ENCODE measurements at places on chromosomes 2 and 18.

- no peak for DNase-seq
These were observed 308.6 kb downstream of the PIEZO2 start for GRCh38 chr18:10840743-10841142.

DNA sequence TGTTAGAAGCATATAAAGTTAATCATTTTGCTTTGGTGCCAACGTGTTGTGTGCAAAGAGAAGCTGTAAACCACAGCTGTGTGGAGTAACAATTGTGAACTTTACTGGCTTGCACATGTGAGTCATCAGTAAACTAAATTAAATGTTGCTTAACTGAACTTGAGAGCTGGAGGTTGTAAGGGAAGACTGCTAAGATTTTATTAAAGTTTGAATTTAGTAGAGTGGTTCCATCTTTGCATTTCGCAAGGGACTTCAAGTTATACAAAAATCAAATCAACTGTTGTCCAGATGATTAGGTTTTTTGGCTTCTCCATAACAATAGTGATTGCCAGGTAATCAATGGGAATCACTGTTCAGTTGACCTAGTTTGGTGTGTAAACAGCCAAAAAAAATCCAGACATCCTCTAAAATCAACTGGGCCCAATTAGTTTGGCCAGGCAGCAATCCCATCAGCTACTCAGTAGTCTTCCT, 247.4 kb downstream of the MYO3B start:
- no peak for DNase-seq

GRCh38 chr18:54877076-54877475, 48.8 kb downstream of the RAB27B start:
- no peak for DNase-seq

DNA sequence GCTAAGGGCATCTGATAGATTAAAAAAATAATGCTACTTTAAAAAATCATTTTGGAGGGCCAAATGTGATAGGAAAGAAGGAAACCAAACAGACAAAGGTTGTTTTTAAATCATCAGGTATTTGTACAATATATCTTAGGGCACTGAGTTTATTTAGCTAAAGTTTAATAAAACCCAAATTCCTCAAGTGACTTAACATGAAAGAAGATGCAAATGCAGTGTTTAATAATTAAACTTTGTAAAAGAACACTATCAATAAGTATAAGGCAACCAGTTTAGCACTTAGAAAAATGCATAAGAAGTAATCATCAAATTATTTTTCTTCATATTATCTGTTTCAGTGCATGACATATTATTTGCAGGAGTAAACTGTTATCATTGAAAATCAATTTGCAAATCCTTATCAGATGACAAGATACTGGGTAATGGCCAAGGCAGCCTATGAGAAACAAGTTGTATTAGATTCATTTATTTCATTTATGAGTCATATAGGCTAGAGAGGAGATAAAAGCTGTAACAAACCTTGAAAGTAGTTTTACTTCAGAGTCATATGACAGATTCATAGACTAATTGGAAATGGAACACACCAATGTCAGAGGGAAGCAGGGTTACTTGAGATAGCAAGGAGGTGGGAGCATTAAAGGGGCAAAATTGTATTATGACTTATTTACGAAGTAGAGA, 165.5 kb downstream of the GCA start:
- no peak for DNase-seq

DNA sequence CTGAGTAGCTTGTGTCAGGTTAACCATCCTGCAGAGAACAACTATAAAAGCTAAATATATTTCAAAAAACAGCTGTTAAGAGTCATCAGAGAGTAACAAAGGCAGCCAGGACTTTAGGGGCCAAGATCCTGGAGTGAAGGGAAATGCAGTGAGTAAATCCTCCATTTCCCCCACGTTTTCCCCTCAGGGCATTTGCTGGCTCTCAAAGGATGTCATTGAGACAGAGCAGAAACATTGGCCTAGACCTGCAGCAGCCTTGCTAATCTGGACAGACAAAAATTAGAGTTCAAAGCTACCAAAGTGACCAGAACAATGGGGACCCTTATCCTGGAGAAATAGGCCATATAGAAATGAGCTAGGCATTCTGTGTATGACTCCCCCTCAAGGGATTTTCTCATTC, 21.1 kb upstream of the KLHL29 start:
- no peak for DNase-seq

- DNase-seq, result no peak
These were observed 359.4 kb upstream of the DSEL start for GRCh38 chr18:67875944-67876343.

DNA sequence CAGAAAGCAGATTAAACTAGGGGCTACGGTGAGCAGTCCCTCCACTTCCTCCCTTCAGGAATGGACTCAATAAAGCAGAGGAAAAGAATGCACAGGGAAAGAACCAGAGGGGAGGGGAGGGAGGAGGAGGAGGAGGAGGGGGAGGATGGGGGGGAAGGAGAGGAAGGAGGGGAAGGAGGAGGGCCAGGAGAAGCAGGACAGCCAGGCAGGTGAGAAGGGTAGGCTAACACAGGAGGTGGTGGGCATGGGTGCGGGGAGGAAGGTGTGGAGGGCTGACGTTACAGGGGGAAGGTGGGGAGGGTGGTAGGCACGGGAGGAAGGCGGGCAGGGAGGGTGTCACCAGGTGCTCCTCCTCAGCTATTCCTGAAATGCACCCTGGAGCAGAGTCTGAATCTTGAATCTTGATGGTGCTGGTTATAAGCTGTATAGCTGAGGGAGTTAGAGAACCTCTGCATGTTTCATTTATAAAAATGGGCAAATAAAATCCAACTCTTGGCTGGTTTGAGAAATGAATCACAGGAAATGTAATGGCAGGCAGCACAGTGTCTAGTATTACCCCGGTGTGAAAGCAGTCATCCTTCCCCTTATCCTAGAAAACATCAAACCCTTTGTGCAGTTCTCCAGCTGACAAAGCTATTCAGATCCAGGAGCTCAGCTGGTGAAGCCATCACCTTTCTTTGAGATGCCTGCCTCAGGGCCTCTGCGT, 3.4 kb downstream of the TMEM18 start:
- no peak for DNase-seq

DNA sequence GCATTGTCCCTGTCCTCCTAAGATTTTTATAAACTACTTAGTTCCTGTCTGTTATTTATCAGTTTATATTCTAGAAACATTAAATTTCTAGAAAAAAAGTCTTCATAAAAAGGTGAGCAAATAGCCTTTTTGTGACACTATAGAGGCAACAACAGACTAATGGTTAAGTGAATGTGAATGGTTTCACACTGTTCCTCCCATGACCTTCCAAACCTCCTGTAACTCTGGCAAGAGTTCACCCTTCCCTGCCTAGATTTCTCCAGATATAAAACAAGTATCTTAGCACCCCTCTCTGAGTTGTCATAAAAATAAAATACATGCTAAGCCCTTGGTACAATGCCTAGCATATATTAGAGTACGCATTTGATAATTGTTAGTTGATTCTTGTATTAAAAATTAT, 29.2 kb downstream of the COBLL1 start:
- DNase-seq, result no peak

GRCh38 chr2:45692566-45692965, 41.1 kb downstream of the PRKCE start:
- DNase-seq, result no peak

GRCh38 chr2:1617425-1618021, 126.8 kb downstream of the PXDN start:
- DNase-seq, result peak; percentile 27

GRCh38 chr2:134402410-134402809, 148.5 kb downstream of the MGAT5 start:
- DNase-seq, result no peak

- no peak for DNase-seq
These were observed 19.4 kb upstream of the NCOA1 start for GRCh38 chr2:24471662-24472061.

DNA sequence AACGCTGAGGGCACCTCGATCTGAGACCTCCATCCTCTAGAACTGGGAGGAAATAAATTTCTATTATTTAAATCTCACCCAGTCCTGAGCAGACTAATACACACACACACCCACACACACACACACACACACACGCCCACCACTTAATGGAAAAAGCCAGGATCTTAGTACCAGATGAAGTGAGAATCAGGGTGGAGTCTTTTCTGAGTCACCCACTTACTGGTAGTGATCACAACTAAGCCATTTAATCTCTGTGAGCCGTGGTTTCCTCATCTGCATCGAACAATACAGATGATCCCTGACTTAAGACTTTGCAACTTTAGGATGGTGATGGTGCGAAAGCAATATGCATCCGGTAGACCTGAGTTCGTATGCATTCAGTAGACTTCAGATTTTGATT, 18.6 kb downstream of the THNSL2 start:
- DNase-seq, result no peak

DNA sequence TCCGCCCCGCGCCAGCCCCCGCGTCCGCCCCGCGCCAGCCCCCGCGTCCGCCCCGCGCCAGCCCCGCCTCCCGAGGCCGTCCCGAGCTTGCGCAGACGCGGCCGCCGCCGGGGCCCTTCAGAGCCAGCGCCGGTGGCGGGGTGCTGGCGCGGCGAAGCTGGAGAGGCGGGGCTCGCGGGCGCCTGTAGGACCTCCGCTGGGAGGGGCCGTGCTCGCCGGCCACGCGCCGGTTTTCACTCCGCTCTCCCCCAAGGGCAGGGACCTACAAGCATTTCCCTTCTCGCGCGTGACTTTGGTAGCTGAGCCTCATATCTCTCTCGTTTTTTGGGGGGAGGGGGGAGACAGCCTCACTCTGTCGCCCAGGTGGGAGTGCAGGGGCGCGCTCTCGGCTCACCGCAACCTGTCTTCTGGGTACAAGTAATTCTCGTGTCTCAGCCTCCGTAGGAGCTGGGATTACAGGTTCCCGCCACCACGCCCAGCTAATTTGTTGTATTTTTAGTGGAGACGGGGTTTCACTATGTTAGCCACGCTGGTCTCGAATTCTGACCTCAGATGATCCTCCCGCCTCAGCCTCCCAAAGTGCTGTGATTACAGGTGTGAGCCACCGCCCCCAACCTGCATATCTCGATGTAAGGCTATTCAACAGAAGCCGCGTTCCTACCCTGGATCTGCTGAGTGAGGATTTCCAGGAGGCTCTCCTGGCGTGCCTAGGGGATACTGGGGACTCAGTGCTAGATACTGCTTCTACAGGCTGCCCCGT, at the start of gene ZNF514:
TSS of gene ZNF514 (minus strand) at position 159 of the 760 bp plus-strand sequence. CDS start 6,595 bp downstream, outside the sequence.
- peak; percentile 34 for DNase-seq

- no peak for DNase-seq
These were observed 679 bp downstream of the CLK1 start for GRCh38 chr2:200863782-200864175.

DNA sequence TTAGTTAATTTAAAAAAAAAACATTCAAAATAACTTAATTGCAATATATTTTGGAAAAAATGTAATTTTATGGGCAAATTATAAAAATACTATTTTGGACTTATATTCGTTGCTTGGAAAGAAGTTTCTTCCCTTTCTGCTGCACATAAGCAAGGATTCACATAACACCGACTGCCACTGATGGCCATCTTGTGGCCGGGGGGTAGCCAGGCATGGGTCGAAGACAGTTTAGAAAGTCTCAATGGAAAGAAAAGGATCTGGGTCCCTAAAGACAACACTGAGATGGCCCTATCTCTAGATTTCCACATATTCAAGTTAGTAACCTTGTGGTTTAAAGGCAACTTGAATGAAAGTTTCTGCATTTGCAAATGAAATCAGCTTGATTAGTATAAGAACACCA, 318.6 kb downstream of the AKAIN1 start:
- DNase-seq, result no peak

GRCh38 chr2:1784087-1784486, 39.8 kb upstream of the PXDN start:
- no peak for DNase-seq

DNA sequence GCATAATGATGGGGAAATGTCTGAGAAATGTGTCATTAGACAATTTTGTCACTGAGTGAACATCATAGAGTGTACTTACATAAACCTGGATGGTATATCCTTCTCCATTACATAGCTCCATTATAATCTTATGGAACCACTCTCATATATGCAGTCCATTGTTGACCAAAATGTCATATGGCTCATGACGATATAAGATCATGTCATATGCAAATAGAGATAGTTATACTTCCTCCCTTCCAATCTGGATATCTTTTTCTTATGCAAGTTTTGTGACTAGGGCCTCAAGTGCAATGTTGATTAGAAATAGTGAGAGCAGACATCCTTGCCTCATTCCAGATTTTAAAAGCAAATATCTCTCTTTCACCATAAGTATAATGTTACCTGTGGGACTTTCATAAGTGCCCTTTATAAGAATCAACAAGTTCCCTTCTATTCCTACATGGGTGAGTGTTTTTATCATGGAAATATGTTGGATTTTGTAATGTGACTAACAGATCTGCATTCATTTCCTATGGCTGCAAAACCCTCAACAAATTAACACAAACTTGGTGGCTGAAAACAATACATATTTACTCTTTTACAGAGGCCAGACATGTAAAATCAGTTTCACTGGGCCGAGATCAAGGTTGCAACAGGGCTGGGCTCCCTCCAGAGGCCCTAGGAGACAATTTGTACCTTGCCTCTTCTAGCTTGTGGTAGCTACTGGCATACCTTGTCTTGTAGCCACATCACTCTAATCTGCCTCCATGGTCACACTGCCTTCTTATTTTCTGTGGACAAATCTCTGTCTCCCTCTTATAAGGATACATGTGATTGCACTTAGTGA, 21.6 kb upstream of the SULT1C4 start:
- no peak for DNase-seq

DNA sequence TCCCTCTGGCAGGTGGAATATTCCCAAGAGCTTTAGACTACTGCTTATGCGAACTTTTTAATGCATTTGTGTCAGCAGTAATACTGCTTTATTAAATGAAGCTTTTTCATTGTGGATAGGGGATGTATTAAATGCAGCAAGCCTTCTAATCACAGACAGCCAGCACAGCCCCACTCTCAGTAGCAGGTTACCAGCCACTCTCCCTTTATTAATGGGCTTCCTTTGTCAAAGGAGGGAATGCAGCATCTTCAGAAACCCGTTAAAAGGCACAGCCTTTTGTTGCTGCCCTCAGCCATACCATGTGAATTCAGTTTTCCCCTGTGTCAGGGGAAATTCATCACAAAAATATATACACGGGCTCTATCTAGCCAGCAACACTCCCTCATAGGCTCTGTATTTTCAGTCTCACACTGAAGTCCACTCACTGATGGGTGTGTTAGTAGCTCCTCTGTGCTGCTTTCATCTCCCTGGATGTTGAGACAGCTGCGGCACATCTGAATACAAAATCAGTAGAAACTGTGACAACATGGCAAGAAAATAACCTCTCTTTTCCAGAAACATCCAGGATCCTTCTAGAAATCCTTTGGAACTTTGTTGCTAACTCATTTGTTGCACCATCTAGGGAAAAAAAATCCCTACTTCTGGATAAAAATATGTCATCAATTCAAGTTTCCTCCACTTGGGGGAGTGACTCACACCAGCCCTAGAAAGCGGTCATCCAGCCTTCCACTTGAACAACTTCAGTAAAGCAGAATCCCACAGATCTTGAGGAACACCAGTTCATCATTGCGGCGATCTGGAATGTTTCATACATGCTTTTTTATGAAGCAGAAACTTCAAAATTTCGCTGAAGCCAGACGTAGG, 48.4 kb downstream of the LRRTM1 start:
- DNase-seq, result no peak

Measured in NCI-H510A (cell line).